ENCODE measurements at places on chromosomes 3 and 15.
A peak's percentile ranks its signal among the peaks of the same experiment; 100 is the strongest.

- no peak for DNase-seq
Observed at GRCh38 chr15:97683831-97684230, 276.7 kb upstream of the ARRDC4 start.

DNA sequence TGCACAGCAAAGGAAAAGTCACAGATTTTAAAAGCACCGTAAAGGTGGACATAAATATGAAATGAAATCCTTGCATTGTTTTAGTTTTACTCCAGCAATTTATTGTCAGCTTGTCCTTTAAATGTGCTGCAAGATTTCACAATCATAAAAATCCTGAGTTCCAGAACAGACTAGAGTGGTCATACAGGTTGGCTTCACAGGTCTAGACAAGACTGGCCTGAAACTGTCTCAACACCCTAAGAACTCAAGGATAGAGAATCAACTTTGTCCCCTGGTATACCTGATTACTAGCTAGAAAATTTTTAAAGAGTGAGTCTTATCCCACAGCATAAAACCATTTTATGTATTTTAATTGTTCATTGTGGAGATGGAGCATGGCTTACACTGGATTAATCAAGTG lies 521.7 kb upstream of the MCTP2 start:
- DNase-seq, result no peak

GRCh38 chr3:186362988-186363387 lies 954 bp upstream of the DGKG start:
- DNase-seq, result no peak

GRCh38 chr3:119428538-119428937 lies 34.9 kb downstream of the TMEM39A start:
- no peak for DNase-seq

GRCh38 chr15:76866008-76866407 lies 39.1 kb downstream of the SCAPER start:
- no peak for DNase-seq

DNA sequence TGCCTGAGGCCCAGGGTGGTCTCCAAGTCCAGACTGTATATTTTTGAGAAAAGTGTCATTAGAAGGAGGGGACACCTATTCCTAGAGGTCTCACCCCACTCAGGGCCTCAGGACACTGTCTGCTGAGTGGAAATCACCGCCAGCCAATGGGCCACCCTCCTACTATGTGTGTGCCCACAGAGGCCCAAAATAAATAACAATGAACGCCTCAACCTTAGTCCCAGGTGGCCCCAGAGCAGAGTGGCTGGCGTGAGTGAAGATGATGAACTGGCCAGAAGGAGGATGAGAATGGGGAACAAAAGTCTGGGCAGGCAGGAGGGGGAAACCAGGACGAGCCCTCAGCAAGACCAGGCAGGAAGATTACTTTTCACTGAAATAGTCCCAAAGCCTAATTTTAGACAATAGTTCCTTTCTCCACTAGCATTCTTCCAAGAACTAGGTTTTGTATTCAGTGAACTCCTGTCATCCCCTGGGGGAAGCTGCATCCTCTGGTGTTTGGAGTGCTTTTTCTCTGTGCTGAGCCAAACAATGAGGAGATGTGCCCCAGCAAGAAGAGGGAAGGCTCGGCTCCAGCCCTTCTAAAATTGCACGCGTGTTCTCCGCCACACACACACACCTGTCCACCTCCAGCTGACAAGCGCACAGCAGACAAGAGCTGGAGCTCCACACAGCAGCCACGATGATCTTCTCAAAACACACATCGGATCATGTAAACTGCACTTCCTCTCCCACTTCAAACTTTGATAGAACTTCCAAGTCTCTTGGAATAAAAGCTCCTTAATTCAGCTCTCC lies 72.2 kb downstream of the ADCY5 start:
- no peak for DNase-seq

GRCh38 chr15:40782609-40783227 lies 12.9 kb downstream of the C15orf62 start:
- peak; percentile 59 for DNase-seq

- no peak for DNase-seq
Observed at GRCh38 chr15:85477730-85478129, 97.3 kb downstream of the AKAP13 start.

- no peak for DNase-seq
Observed at GRCh38 chr3:57118254-57118653, 46.9 kb downstream of the IL17RD start.

- DNase-seq, result no peak
Observed at GRCh38 chr15:95715116-95715903, 615.2 kb upstream of the NR2F2 start.

- DNase-seq, result no peak
Observed at GRCh38 chr3:134366928-134367811, 7.1 kb downstream of the AMOTL2 start.
